T-helper 9 cell (primary cell): ENCODE measurements at places on chromosomes 5 and 9.

DNA sequence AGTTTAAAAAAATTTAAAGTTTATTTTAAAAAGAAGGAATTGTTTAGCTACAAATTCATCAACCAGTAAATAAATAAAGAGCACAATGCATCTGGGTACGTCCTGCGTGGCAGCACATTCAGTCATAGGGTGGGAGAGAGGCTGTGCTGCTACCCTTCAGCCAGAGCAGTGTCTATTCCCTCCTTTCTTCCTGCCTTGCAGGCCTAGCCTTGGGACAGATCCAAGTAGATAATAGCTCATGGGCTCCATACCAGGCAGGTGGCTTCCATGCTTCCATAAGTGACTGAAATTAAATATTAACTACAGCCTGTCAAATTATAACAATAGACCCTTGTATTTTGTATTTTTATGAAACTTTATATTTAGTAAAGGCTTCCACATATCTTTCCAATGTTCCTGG, 408.3 kb upstream of the RGMB start:
- DNase-seq: no peak

- no peak for DNase-seq
Observed at GRCh38 chr9:137460363-137461315, 1.5 kb upstream of the NSMF start.

DNA sequence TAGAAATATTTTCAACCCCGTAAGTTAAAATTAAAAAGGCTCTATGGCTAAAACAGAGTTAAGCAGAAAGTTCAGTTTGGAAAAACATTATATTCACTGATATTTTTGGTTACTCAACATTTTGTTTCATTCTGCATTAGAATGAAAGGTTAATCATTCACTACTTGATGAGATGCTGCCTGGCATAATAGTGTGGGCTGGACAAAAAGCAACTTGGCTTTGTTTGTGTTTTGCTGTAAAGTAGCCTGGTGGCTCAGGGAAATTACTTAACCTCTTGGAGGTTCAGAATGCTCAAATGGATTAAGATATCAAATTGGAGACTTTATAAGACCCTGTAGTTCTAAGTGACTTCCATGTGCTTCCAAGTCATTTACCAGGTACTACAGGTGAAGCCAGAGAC, 367.4 kb upstream of the TRPC7 start:
- DNase-seq: no peak

DNA sequence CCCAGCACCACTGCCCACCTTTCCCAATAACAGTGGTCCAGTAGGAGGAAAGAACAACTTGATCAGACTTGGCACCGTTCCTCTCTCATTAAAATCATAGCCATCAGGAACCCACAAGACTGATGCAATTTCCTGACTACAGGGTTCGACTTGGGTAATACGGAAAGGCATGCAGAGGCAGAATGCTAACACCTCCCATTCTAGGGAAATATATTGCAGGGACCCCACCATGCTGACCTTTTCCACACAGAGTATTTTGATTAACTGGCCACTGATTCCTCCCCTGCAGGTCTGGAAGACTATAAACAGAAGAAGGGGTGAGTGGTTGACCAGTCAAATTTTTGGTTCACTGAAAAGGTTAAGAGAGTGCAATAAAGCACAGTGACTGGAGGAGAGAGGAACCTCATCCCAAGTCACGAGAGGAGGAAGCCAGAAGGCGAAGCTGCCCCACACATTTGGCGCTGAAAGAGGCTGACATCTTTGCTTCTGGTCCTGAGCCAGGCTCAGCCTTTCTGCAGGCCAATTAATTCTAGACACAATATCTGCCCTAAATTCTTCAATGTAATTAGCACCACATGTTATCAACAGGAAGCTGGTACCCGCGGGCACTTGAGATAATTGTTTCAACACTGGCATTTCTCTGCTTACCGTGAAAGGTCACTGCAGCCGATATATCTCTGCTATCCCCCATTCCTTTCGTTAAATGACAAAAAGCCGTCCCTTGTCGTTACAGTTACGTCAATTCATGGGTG, 64.7 kb upstream of the SPOCK1 start:
- DNase-seq: no peak

- no peak for DNase-seq
Observed at GRCh38 chr9:94801234-94801633, 74.7 kb downstream of the AOPEP start.

- no peak for DNase-seq
Observed at GRCh38 chr9:128733256-128733655, 9.3 kb upstream of the ZDHHC12 start.

DNA sequence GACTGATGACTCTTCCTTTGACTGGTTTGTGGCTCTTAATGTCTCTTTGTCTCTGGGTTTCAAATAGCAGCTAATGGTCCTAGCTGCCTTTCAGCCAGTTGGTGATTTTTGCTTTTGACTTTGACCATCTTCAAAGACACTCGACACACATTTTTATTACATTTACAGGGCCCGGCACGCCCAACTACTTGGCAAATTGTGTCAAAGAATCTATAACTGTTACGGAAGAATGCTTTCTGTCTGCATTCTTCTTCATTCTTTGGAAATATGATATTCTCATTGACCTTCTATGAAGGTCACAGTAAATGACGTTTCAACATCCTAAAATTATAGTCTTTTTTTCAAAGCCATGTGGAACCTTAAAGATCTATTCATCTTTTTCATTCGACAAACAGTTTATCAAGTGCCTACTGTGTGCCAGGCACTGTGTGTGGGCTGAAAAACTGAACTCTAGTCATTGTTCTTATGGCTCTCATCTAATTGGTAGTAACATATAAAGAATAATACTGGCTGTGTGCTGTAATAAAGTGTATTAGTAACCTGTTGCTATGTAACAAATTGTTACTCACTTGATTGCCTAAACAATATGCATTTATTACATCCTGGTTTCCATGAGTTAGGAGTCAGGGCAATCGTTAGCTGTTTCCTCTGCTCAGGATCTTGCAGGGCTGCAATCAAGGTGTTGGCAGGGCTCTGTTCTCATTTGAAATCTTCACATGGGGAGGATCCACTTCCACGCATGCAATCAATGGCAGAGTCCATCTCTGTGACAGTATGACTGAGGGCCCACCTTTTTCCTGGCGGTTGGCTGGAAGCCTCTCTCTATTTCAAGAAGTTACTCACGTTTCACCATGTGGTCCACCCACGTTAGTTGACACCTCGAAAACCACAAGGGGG, 7.0 kb upstream of the WHRN start:
- no peak for DNase-seq

DNA sequence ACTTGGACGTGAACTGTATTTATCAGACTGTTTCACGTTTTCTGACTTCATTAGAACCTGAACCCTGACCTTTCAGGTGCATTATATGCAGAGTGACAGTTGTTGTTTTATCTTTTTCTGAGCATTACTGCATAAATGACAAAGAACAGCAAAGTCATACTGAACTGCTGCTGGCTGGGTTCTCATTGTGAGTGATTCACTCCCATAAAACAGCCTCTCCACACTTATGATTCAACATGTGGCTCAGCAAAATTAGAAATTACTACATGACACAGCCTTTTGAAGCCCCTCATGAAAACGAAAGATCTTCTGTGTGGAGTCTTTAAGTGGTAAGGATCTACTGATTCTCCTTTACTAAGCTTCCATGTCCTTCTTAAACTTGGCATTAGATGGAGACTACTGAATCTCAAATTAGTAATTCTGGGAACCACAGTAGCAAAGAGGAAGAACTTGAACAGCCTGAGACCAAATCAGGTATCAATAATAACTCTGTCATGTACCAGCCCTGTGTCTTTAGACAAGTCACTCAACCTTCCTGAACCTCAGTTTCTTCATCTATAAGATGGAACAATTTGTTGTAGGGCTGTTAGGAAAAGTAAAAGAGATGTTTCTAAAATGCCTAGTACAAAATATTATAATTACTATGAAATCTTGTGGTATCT, 172.3 kb upstream of the GNA14 start:
- no peak for DNase-seq
